ENCODE measurements at places on chromosomes 3 and 15.
A peak's percentile ranks its signal among the peaks of the same experiment; 100 is the strongest.

GRCh38 chr3:173395412-173396181, 1.9 kb upstream of the NLGN1 start:
- DNase-seq: no peak

DNA sequence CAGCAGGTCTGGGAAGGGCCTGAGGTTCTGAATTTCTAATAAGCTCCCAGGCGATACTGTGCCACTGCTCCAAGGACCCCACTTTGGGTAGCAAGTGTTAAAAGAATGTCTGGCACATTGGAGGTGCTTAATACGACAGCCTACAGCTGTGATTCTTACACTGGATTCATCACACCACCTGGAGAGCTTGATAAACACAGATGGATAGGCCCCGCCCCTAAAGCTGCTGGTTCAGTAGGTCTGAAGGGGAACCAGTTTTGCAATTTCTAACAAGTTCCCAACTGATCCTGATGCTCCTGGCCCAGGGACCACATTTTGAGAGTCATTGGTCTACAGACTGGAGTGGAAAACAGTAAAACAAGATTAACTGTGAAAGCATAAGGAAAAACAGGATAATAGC, 124.8 kb upstream of the ST8SIA2 start:
- no peak for DNase-seq

GRCh38 chr3:57822686-57823085, 66.6 kb downstream of the SLMAP start:
- no peak for DNase-seq

DNA sequence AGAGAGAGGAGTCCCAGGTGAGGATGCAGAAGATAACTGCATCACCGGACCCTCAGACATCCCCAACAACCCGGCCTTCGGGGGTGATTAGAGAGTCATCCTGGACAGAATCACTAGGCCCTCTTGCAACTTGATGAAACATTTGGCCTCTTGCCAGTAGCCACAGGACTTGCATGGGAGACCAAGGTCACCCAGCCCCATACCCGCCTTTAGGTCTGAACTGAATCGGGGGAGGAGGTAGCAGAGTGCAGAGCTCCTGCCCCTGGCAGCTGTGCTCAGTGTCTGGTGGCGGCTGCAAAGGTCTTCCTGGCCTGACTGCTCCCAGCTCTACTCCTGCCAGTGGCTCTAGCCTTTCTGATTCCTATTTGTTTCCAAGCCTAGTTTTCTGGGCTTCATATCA, 12.4 kb downstream of the PIF1 start:
- DNase-seq: no peak

DNA sequence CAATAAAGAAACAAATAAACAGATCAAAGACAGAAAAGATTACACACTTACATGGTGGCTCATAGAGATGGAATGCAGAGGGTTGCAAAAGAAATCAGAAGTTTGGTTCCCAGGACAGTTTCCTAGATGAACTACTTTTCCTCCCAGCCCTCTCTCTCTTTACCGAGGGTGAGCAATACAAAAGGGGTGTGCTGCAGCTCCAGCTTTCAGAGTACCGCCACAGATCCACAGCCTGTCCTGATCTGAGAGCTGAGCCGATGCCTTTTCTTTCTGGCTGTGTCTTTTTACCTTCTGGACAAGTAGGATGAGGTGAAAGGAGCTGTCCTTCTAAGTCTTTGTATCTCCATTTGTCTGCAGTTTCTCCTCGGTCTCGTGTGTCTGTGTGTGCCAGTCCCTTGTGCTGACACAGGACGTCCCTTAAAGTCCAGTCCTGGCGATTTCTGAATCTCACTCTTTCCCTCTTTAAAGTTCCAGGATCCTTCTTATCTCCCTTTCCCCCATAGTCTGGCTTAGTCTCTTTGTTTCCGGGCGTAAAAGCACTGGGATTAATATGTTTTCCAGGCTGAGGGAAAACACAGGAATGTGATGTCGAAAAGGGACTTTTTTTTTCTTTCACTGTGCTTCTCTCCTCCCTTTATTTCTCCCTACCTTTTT, 540 bp downstream of the CCDC80 start:
- DNase-seq: no peak

- DNase-seq: no peak
Observed at GRCh38 chr3:36954452-36955134, 9.7 kb upstream of the TRANK1 start.

- DNase-seq: no peak
Observed at GRCh38 chr3:158568784-158569183, 2.2 kb upstream of the MLF1 start.

DNA sequence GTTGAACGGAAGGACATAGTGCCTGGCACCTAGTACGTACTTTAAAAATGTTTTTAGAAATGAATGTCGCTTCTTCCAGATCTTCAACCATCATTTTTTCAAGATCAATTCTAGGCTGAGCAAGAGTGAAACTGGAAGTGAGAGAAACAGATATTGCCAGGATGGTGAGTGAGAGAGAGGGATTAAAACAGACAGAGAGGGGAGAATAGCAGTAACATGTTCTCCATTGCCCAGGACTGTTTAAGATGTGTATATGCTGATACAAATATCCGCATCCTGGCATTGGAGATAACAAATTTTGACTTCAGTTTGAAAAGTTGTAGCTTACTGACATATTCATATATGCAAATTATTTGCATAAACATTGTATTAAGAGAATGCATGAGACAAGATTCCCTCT, 1156.1 kb downstream of the TBL1XR1 start:
- DNase-seq: no peak

DNA sequence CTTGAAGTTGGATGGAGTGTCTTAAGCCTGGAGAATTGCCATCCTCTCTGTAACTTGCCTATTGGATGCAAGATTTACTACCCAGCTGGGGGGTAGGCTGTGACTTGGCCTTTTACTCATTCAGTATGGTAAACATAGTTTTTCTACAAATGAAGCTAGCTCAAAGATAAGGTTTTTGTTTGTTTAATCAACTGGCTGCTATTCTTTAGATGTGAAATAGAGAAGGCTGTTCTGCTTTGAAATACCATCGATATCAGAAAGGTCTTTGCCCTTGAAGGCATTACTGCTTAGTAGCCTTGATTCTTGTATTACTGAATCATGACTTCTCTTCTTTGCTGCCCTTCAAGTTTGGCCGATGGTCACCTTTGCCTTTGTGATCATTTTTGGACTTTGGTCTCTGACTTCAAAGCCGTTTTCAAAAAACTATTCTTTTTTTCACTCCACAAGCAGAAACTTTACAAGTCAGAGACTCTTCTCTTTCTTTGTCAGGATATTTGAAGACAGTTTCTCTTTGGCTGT, 83.1 kb downstream of the GAP43 start:
- DNase-seq: no peak

- no peak for DNase-seq
Observed at GRCh38 chr3:13276438-13277195, 143.5 kb downstream of the NUP210 start.

DNA sequence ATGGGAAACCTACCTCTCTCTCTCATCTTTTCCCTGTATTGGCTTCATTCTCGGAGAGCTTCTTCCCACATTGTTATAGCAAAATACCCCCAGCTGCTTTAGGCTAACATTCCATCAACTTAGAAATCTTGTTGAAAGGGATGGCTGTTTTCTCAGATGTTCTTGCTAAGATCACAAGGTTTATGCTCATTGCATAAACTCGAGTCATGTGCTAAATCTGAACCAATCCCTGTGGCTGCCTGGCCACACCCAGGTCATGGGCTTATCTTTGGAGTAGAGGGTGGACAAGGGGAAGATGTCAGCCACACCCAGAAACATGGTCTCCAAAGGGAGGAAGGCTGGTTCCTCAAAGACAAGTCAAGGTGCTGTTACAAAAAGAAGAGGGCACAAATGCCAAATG, 150.6 kb upstream of the UMPS start:
- no peak for DNase-seq

GRCh38 chr3:155070316-155070715, 9.8 kb upstream of the MME start:
- DNase-seq: no peak

DNA sequence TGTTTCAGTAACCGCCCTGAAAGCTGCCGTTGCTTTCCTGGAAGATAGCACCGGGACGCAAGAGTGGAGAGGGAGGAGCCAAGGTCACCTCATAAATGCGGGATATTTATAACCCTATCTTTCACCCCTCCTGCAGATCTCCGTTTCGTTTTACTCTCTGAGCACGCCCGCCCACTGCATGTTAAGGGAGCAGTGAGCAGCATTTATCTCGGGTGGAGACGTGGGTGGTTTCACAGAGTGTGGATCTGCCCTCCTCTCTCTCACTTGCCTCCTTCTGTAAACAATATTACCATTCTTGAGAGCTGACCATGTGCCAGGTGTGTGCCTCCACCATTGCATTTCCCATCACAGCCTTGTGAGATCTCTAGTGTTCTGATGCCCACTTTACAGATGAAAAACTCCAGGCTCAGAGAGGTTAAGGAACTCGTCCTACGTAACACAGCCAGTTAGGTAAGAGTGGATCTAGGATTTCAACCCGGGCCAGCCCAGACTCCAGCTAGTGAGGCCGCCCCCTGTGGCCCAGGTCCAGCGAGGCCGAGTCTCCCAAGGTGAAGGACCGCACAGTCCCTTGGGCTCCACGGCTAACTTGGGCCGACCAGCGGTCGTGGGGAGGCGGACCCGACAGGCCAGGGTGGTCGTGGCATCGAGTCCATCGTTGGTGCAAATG, 16.9 kb upstream of the SEMA4B start:
- DNase-seq: peak; percentile 54

- DNase-seq: no peak
Observed at GRCh38 chr15:50059203-50059772, 59.7 kb downstream of the ATP8B4 start.

- DNase-seq: no peak
Observed at GRCh38 chr3:150149651-150150051, 179.0 kb upstream of the PFN2 start.

DNA sequence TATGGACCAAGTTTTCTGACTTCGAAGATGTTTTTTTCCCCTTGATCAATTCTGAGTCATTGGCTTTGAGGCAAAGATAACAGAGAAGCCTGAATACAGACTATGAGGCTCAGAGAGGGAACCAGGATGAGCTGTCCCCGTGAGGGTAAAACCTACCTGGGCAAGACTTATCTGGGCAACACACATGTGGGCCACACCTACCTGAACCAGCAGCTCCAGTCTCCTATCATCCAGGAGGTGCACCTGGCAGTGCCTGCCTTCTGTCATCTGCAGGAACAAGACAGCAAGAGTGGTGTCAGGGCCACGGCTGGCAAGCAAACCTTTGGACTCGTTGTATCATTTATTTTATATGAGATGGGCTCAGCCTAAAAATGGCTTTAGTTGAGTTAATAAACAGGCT, 72.6 kb downstream of the FRMD4B start:
- no peak for DNase-seq

GRCh38 chr3:158451405-158452055, 119.5 kb upstream of the MLF1 start:
- no peak for DNase-seq

Data from omental fat pad (tissue), 4 donors.